ENCODE measurements at places on chromosomes 2 and 18. TPM values are rescaled to one million over a fixed set of nuclear protein-coding genes. Genes with fewer than 3 reads are reported as not detected.

Gene RAD51AP2
- total RNA-seq: not detected

Gene PRKAG3
- total RNA-seq: not detected

Gene SRD5A2
- total RNA-seq: not detected

Gene LOXL3
- total RNA-seq: 9.2 TPM

Gene CDH19
- 24.9 TPM for total RNA-seq
